Naive thymus-derived CD4-positive, alpha-beta T cell (primary cell): ENCODE measurements at places on chromosomes 5 and 9.

GRCh38 chr9:14690948-14691730 is 2.1 kb downstream of the ZDHHC21 start:
- H3K27me3 ChIP-seq = no peaks in the 10 kb centered on the region
- H3K36me3 ChIP-seq = no peaks in the 10 kb centered on the region
- no peak for DNase-seq
- H3K27ac ChIP-seq = no peak overlapping the region

DNA sequence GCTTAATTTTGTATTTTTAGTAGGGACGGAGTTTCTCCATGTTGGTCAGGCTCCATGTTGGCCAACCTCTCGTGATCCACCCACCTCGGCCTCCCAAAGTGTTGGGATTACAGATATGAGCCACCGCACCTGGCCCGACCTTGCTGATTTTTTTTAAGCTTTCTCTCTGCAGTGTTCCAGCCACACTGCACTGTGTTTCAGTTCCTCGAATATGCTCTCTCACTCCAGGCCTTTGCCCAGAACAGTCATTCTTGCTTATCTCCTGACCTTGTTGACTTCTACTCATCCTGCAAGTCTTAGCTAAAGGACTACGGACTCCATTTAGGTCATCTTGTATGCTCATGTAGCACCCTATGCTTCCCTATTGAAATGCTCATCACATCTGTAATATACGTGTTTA is 3.3 kb downstream of the SNAPC3 start:
- H3K4me3 ChIP-seq = no peak overlapping the region
- no peak for DNase-seq
- H3K36me3 ChIP-seq = peaks cover 24% of the 10 kb centered on the region
- no peaks in the 10 kb centered on the region for H3K4me1 ChIP-seq
- no peak overlapping the region for H3K27ac ChIP-seq
- H3K27me3 ChIP-seq = no peaks in the 10 kb centered on the region

GRCh38 chr9:97386265-97386633 is 25.6 kb upstream of the TDRD7 start:
- H3K4me1 ChIP-seq = no peaks in the 10 kb centered on the region
- no peak for DNase-seq
- H3K27ac ChIP-seq = no peak overlapping the region
- H3K4me3 ChIP-seq = no peak overlapping the region
- no peaks in the 10 kb centered on the region for H3K27me3 ChIP-seq

DNA sequence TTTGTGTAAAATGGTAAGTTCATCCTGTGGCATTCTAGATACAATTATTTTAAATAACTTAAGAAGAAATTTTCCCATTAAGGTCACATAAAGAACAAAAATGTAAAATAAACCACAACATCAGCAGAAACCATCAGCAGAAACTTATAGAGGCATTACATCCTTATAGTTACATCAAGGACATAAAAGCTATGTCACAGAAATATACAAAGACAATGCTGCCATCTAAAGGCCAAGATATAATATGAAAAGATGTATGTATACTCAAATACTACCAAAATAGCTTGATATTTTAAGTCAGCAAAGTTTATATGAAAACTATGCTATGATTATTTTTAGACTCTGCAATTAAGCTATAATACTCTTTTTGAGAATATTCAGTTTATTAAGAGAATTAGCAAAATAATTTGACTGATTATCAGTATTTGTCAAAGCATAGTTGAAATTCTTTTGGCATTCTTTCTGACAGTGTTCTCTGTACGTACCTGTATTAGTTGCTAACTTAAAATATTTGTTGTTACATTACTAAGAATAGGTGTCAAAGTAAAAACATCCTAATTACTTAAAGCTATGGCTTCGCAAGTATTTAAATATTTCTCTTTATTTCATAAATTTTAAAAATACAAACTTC is 36.2 kb downstream of the FBXL17 start:
- DNase-seq = no peak
- H3K4me1 ChIP-seq = no peaks in the 10 kb centered on the region
- H3K27me3 ChIP-seq = no peaks in the 10 kb centered on the region
- no peak overlapping the region for H3K4me3 ChIP-seq

DNA sequence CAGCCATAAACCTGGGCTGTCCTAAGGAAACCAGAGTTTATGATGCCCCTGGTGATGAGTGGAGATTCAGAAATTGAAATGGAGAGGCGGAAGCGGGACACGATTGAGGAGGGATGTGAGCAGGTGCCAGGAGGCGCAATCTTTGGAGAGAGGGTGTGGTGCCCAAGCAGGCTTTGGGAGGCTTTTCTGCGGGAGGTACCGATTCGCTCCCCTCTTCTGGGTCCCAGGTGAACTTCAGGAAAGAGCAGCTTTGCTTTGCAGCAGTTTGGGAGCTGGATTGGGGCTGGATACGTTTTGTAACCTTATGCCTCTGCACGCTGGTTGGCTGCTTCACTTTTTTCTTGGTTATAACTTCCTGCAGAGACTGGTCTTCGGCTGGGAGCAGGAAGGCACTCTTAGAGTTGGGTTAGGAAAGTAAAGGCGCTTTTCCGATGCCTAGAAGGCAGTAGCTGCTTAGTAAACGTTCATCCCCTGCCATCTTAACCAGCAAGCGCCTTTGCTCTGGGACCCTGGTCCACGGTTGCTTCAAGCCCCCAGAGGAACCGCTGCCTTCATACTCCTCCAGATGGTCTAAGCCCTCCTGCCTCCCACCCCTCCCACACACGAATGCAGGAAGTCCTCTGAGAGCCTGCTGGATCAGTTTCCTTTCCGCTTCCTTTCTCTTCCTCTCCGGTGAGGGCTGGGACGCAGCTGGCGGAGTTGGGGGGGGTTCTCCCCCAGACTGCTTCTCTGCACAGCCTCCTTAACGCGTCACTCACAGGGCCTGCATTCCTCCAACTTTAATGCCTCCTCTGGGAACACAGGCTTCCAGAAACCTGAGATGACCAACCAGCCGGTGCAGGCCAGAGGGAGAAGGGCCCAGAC is 15.2 kb upstream of the NEK6 start:
- H3K27ac ChIP-seq = no peak overlapping the region
- H3K4me1 ChIP-seq = peaks cover 18% of the 10 kb centered on the region
- H3K4me3 ChIP-seq = no peak overlapping the region
- no peaks in the 10 kb centered on the region for H3K27me3 ChIP-seq
- H3K36me3 ChIP-seq = no peaks in the 10 kb centered on the region

DNA sequence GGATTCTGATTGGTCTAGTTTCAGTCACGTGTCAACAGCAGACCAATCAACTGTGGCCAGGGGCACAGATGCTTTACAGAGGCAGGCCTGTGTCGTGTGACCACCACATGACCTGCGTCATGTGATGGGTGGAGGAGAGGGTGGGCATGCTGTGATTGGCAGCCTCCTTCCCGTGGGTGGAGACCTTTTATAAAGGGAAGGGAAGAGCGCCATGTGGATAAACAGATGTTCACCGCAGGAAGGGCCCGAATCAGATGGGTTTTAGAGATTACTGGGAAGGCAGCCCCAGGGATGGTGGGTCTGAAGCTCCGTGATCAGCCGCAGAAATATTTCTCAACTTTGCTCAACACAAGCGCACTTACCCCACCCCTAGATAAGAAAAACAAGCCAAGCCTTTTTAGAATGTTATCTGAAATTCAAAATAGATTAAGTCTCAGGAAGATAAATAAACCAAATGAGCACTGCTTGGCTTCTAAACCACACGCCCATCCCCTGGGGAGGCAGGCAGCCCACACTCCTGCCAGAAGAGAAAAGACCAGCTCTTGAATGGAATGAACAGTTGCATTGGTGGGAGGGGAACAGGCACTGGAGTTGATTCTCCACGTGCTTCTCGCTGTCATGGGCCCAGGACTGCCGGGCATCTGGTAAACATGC is 43.6 kb downstream of the ROPN1L start:
- H3K36me3 ChIP-seq = no peaks in the 10 kb centered on the region
- no peak overlapping the region for H3K27ac ChIP-seq
- H3K4me3 ChIP-seq = no peak overlapping the region
- H3K27me3 ChIP-seq = no peaks in the 10 kb centered on the region
- H3K4me1 ChIP-seq = peaks cover 7% of the 10 kb centered on the region
- no peak for DNase-seq

- no peak overlapping the region for H3K4me3 ChIP-seq
- H3K27ac ChIP-seq = no peak overlapping the region
- H3K4me1 ChIP-seq = no peaks in the 10 kb centered on the region
- no peaks in the 10 kb centered on the region for H3K27me3 ChIP-seq
- H3K36me3 ChIP-seq = no peaks in the 10 kb centered on the region
- DNase-seq = no peak
Measured at GRCh38 chr5:73901043-73901442, 275.0 kb downstream of the ARHGEF28 start.

DNA sequence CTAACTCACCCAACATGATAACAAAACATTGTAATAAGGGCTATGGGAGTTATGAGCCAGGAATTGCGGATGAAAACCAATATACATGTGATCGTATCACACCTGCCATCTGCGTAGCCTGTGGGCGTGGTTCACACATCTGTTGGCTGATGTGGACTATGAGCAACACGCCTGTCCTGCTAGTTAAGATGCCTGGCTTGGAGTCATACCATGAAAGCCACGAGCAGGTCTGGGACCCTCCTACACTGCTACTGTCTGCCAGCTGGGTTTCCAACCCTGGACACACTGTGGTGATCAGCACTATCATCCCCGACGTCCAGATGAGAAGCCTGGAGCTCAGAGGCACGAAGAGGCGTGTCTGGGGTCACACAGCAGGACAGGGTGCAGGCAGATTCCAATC is 40.2 kb downstream of the STK10 start:
- H3K4me1 ChIP-seq = peaks cover 89% of the 10 kb centered on the region
- no peaks in the 10 kb centered on the region for H3K27me3 ChIP-seq
- H3K4me3 ChIP-seq = no peak overlapping the region
- DNase-seq = no peak
- peaks cover 11% of the 10 kb centered on the region for H3K36me3 ChIP-seq

- H3K27me3 ChIP-seq = no peaks in the 10 kb centered on the region
- no peak for DNase-seq
- no peaks in the 10 kb centered on the region for H3K4me1 ChIP-seq
- no peak overlapping the region for H3K4me3 ChIP-seq
- no peaks in the 10 kb centered on the region for H3K36me3 ChIP-seq
- H3K27ac ChIP-seq = no peak overlapping the region
Measured at GRCh38 chr5:135632798-135633197, 54.0 kb upstream of the CXCL14 start.
